ENCODE measurements at places on chromosomes 13 and 19. TPM values are rescaled to one million over a fixed set of nuclear protein-coding genes. Genes with fewer than 3 reads are reported as not detected.

MPND gene
- polyA plus RNA-seq, result 14.8 TPM

- DNase-seq, result peak; percentile 40
Observed at GRCh38 chr19:15108145-15108844, 1.1 kb downstream of the SYDE1 start.

DNA sequence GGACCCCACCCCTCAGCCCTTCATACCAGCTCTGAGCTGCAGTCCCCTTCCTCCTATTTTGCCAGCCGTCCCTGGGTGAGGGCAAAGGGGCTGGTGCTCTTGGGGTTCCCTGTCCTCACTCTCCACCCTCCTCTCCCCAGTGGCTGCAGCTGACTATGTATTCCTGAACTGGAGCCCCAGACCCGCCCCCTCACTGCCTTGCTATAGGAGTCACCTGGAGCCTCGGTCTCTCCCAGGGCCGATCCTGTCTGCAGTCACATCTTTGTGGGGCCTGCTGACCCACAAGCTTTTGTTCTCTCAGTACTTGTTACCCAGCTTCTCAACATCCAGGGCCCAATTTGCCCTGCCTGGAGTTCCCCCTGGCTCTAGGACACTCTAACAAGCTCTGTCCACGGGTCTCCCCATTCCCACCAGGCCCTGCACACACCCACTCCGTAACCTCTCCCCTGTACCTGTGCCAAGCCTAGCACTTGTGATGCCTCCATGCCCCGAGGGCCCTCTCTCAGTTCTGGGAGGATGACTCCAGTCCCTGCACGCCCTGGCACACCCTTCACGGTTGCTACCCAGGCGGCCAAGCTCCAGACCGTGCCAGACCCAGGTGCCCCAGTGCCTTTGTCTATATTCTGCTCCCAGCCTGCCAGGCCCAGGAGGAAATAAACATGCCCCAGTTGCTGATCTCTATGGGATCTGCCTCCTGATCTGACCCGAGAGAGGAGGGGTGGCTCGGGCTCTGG, 2.4 kb downstream of the COX7A1 start:
- DNase-seq, result no peak

GRCh38 chr13:76836311-76836710, 49.9 kb downstream of the KCTD12 start:
- no peak for DNase-seq

DNA sequence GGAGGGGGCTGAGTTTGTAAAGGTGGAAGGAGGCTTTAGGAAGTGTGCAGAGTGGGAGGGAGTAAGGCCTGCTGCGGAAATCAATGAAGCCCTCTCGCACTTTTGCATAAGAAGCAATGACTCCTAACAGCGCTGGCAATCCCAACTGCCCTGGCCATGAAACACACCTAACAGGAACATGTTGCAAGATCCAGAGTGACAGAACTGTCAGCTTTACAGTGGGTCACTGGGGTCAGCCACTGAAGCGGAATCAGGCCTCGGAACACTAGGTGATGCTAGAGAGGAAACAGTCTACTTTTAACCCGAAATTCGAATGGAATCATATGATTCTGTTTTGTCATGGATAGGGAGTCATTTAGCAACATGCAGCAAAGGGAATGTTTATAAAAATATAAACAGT, 54.4 kb downstream of the FGF14 start:
- DNase-seq, result no peak

DNA sequence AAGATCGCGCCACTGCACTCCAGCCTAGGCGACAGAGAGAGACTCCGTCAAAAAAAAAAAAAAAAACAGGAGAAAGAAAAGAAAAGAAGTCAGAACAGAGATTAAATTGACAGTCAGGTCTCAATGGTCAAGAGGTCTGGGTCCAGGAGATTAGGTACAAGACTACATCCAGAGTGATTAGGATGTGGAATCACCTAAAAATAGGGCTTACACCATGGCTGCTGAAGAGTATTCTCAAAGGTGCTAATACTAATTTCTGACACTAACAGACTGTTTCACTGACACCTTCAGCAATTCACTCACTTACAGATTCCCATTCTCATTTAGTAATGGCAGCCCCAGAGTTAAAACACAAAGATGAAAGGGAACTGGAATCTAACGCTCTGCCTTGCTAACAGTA, 91.7 kb downstream of the TBC1D4 start:
- DNase-seq, result no peak

All from muscle of back (tissue), 13 donors.